ENCODE measurements at places on chromosomes 1 and 21. TPM values are rescaled to one million over a fixed set of nuclear protein-coding genes. Genes with fewer than 3 reads are reported as not detected.

DNA sequence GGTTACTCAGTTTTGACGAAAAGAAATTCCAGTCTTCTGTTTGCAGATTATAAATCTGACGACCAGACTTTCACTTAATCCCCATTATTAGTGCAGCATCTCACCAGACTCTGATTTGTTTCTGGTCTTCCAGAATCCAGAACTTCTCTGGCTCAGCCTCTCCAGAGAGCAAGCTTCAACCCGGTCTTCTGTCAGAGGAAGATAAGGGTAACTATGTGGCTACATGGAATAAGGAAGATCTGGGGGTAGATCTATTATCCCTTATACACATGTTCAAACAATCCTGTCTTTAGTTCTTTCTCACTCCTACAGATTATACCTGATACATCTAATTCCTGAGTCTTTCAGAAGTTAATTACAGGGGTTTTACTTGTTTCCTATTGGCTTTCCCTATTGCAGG, 9.9 kb downstream of the PHTF1 start:
- no peak for DNase-seq
- no peaks in the 10 kb centered on the region for H3K27me3 ChIP-seq
- H3K4me1 ChIP-seq = no peaks in the 10 kb centered on the region
- H3K27ac ChIP-seq = no peak overlapping the region
- no peak overlapping the region for H3K4me3 ChIP-seq
- H3K36me3 ChIP-seq = no peaks in the 10 kb centered on the region

- H3K27ac ChIP-seq = no peak overlapping the region
- no peaks in the 10 kb centered on the region for H3K36me3 ChIP-seq
- H3K4me1 ChIP-seq = peaks cover 7% of the 10 kb centered on the region
- H3K27me3 ChIP-seq = peaks cover 7% of the 10 kb centered on the region
Observed at GRCh38 chr1:3609769-3610526, 1.4 kb downstream of the MEGF6 start.

DNA sequence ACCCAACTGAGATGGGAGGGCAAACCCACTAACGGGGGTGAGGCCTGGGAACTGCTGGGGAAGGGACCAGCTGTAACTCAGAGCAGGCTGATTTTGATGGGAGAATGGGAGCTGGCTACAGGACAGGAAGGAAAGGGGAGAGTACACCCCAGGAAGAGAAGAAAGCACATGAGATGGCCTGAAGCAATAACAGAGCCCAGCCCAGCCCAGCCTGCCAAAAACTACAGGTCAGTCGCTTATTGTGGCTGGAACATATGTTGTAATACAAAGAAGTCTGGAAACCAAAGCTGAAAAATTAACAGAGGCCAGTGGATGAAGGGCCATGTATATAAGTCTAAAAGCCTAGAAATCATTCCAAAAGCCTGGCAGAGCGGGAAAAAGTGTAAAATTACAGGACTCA, 1.6 kb downstream of the ITLN2 start:
- no peaks in the 10 kb centered on the region for H3K27me3 ChIP-seq
- H3K4me3 ChIP-seq = no peak overlapping the region
- H3K4me1 ChIP-seq = peaks cover 9% of the 10 kb centered on the region
- H3K27ac ChIP-seq = peak overlapping the region; percentile 68

- no peaks in the 10 kb centered on the region for H3K4me1 ChIP-seq
- H3K36me3 ChIP-seq = no peaks in the 10 kb centered on the region
- peak overlapping the region; percentile 17 for H3K27ac ChIP-seq
- DNase-seq = peak; percentile 83
- no peaks in the 10 kb centered on the region for H3K27me3 ChIP-seq
Observed at GRCh38 chr1:39988618-39989343, 33.8 kb downstream of the MFSD2A start.

DNA sequence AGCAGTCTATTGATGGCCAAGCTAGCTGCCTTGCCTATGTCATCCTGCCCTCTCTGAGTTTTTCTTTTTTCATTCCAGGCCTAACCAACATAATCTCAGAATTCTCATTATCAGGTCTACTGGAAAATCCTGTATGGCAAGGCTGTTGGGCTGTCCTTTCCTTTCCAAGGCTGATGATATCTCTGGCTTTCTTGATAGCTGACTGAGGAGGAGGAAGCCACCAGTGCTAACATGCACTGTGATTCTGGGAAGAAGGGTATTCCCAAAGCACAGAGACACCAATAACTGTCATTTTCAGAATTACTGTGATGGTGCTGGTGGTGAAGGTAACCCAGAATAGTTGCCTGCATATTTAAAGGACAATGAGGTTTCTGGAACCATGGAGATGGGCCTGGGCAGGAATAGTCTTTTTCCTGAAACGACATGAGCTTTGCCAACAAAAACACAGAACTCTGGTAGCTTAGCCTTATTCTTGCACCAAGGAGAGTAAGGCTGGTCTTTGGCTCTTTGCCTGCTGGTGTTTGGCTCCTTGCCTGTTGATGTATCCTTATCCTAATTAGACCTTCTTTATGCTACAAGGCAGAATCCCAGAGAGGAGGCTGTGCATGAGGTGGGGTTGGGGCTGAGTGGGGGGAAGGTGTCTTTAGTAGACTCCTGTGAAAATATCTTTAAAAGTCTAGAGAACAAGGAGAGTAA, 157.4 kb downstream of the TNFSF18 start:
- no peaks in the 10 kb centered on the region for H3K27me3 ChIP-seq
- DNase-seq = no peak
- H3K4me3 ChIP-seq = no peak overlapping the region
- no peak overlapping the region for H3K27ac ChIP-seq
- no peaks in the 10 kb centered on the region for H3K4me1 ChIP-seq
- no peaks in the 10 kb centered on the region for H3K36me3 ChIP-seq

The ATP1A1 gene
- total RNA-seq = 536 TPM

The CHD5 gene
- total RNA-seq = 17.0 TPM

Data from prostate gland (tissue), 2 donors.